Stimulated activated CD8-positive, alpha-beta memory T cell treated with anti-CD3 and anti-CD28 coated beads, Interleukin-7, amount 100 ng/mL, for 1 hour (primary cell): ENCODE measurements at places on chromosomes 5 and 9.

- DNase-seq = no peak
These were observed 10.2 kb downstream of the OR13J1 start for GRCh38 chr9:35859990-35860339.

DNA sequence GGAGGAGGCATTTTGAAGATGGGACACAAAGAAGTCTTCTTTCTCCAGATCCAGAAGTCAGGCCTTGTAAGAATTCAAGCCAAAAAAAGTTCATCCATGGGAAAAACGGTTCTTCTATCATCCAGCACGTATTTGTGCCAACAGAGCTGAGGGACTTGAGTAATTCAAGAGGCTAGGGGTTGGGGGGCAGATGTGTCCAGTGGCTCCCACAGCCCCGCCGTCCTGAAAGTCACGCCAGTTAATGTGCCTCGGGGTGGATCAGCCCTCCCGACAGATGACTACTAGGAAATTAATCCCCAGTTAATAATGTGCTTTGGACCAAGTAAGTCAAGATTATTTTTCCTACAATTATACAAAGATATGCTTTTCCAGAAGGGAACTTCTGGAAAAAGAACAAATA, 23.4 kb downstream of the NREP start:
- no peak for DNase-seq

- DNase-seq = no peak
These were observed 5.4 kb upstream of the HMHB1 start for GRCh38 chr5:143806579-143806978.

GRCh38 chr5:151087486-151087885, 6.7 kb upstream of the TNIP1 start:
- no peak for DNase-seq

DNA sequence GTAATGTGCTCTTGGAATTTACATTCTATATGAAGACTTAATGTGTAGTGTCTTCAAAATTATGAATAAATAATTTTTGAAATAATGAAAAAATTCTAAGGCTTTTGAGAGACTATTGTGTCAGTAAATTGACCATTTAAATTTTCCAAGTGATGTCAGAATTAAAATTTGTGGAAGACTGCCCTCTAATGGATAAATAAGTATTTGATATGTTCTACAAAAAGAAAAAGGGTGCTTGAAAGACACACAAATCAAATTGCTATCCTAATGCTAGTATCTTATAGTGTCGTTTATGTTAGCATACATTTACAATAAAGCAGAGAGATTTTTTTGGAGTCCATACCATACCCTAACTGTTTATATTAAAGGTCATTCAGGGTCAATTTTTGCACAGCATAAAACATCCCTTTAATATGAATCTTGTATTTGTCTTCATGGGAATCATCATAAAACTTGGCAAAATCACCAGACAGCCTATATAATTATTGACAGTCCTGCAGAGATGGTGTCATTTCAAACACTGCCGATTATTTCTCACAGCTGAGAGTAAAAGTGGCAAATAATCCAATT, 120.8 kb upstream of the SLC27A6 start:
- DNase-seq = no peak

DNA sequence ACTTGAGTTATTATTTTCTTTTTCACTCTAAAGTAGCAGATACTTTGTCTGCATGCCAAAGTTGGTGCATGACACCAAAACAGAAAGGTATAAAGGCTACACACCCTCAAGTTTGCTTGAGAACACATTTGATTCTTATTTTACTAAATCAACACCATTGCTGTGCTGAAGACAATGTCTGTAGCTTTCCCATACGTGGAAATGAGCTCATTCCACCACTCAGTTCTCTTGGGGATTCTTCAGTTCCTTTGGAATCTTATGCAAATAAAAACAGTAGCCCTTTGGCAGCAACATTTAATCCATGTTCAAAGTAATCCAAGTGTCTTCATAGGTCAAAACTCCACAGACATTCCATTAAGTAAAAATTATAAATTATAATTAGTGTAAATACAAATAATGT, 264.9 kb downstream of the TLE1 start:
- DNase-seq = no peak

- DNase-seq = no peak
These were observed 592.1 kb downstream of the PRELID2 start for GRCh38 chr5:145243016-145243415.

DNA sequence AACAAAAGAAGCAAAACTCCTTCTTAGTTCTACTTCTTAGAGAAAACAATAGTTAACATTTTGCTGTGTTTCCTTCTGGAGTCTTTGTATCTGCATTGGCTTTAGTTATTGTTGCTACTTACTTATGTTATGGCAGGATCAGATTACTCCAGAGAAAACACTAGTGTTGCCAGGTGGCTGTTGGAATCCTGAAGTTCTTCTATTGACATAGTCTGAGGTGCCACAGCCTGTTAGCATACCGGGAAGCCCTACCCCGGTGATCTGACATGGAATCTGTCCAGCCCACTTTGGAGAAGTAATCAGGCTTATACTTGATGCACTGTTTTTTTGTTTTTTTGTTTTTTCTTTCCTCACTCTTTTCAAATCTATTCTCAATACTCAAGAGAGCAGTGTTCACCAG, 68.5 kb upstream of the CEP78 start:
- no peak for DNase-seq

DNA sequence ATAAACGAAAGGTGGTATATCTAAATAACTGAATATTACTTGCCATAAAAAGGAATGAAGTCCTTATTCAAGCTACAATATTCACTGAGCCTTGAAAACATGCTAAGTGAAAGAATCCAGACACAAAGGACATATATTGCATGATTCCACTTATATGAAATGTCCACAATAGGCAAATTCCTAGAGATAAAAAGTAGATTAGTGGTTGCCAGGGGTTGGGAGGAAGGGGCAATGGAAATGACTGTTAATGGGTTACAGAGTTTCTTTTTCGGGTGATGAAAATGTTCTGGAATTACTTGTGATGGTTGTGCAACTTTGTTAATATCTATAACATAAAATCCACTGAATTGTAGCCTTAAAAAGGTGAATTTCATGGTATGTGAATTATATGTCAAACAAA, 227.1 kb upstream of the TRIM32 start:
- DNase-seq = no peak

GRCh38 chr5:76385540-76385939, 17.5 kb upstream of the IQGAP2 start:
- no peak for DNase-seq

GRCh38 chr9:7117676-7118561, 360.1 kb downstream of the KDM4C start:
- DNase-seq = no peak

GRCh38 chr5:153744751-153745150, 254.3 kb downstream of the GRIA1 start:
- DNase-seq = no peak

DNA sequence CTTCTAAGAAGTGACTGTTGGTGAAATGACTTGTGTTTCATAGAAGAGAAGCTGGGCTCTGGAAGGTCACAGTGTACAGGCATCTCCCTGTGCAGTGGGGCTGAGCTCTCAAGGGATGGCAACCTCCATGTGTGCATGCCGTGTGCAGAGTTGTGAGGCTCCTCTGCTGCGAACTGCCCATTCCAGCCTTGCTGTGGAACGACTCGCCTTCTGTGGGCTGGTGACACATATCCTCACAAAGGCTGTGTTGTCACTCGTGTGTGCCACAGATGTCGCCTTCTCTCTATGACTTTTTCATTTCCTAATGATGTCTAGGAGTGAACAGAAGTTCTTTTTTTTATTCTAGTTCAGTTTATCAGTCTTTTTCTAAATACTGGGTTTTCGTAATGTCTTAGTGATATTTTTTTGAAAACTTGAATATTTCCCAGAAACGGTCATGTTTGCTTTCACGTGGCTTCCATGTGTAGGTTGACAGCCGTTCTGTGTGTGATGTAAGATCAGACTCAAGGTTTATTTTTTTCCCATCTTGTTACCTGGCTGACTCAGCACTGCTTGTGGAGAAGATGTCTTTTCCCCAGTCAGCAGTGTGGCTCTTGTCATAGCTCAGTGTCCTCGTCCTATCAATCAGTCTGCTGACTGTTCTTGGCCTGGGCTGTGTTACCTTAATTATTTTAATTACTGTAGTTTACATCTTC, 57.3 kb upstream of the CACNA1B start:
- no peak for DNase-seq

GRCh38 chr5:62938927-62939326, 360.3 kb downstream of the LRRC70 start:
- DNase-seq = no peak

DNA sequence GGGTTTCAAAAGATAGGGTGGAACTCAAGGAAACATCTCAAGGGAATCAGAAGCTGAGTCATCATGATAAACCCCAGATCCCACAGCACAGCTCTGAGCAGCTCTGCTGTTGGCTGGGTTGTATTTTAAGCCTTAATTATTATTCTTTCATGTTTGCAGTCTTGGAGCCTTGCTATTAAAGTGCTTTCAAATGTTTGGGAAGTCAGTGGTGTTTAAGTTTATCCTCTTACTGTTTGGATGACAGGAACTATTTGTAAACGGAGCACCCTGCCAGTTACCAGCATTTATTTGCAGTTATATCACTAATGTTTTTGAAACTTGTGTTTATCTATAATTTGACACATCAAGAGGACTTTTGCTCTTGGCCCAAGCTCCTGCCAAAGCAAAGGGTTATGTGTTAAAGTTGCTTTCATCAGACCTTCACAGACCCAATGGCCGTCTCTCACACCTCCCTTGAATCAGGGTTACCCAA, 141.1 kb upstream of the SPDL1 start:
- DNase-seq = no peak

DNA sequence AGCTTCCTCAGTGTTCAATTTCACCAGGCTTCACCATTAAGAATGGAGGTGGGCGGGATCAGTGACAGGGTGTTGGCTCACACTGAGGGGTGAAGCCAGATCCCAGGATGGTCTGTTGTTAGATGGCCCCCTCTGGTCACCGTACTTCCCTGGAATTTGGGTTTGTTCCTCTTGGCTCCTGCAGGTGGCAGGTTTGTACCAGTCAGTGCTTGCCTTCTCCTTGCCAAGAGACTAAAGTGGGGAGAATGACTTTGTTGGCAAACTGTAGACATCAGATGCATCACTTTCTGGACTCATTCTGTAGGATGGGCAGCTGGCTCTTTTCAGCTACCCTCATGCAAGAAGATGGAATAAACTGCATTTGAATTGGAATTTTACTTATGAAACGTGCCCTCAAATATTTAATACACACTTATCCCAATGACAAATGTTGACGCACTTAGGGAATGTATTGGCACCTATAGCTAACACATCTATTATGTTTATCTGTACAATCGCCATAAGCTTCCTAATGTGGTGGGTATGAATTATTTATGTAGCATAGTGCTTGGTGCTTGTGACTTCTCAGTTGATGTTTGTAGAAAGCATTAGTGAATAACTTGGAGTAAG, 31.4 kb upstream of the ANKRD55 start:
- no peak for DNase-seq

DNA sequence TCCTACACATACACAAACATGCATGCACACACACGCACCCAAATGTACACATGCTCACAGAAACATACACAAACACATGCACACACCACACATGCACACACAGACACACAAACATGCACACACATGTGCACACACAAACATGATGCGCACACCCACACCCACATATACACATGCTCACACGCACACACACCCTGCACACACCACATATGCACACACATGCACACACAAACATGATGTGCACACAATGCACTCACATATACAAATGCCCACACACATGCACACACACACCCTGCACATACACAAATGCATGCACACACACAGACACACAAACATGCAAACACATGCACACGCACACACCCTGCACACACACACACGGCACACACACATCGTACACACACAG, 7.3 kb upstream of the IER5L start:
- no peak for DNase-seq
